ENCODE measurements at places on chromosomes 6 and 20.

DNA sequence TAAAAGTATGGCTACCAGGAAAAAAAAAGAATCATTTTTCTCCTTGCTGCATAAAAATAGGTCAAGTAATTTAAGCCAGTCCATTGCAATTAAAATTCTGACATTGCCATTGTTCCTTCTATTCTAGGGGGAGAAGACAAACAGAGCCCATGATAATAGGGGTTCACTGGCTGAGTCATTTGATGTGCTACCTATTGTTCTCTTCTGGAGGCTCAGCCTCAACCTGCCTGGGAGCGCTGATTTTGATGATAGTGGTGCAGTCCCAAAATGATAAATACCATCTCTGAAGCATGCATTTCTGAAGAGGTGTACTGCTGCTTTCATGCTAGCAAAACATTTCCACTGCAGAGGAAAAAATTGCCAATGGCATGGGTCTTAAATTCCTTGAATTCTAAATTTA lies 5.8 kb downstream of the CITED2 start:
- DNase-seq: no peak

- no peak for DNase-seq
These were observed 117.4 kb upstream of the FRMD1 start for GRCh38 chr6:168196385-168196860.

DNA sequence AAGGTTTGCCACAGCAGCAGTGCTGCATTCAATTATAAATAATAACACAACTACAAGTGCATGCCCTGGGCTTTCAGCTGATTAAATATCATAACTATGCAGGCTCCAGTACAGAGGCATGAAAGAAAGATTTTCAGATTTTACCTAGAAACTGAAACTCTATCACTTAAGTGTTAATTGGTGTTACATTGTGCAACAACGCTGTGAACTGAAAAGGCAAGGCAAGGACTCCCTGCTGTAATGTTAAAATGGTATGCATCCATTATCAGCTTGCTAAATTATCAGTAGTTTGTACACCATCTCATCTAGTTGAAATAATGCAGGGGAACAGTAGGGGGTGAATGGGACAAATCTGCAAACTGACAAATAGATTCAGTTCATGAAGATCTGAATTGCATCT lies 976.7 kb upstream of the MANEA start:
- no peak for DNase-seq

DNA sequence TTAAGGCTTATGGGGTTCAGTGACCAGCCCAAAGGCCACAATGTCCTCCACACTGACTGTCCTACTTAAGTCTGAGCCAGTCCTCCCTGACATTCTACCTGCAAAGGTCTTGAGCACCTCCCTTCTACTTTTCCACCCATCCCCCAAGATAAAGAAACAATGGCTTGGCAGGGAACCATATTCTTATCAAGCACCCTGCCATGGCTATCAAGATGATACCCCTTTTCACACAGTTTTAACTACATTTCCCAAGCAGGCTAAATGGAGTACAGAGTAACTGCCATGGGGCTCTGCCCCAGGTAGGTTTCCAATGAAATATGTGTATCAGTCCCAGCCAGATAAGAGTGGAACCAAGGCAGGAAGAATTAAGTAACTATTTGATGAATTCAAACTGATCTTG lies 85.9 kb upstream of the MOCS1 start:
- no peak for DNase-seq
